ENCODE measurements at places on chromosomes 1 and 21.

GRCh38 chr1:23573574-23574182 is 14.4 kb upstream of the ID3 start:
- DNase-seq, result no peak

- no peak for DNase-seq
These were observed 496.8 kb upstream of the ZRANB2 start for GRCh38 chr1:71577451-71578131.

DNA sequence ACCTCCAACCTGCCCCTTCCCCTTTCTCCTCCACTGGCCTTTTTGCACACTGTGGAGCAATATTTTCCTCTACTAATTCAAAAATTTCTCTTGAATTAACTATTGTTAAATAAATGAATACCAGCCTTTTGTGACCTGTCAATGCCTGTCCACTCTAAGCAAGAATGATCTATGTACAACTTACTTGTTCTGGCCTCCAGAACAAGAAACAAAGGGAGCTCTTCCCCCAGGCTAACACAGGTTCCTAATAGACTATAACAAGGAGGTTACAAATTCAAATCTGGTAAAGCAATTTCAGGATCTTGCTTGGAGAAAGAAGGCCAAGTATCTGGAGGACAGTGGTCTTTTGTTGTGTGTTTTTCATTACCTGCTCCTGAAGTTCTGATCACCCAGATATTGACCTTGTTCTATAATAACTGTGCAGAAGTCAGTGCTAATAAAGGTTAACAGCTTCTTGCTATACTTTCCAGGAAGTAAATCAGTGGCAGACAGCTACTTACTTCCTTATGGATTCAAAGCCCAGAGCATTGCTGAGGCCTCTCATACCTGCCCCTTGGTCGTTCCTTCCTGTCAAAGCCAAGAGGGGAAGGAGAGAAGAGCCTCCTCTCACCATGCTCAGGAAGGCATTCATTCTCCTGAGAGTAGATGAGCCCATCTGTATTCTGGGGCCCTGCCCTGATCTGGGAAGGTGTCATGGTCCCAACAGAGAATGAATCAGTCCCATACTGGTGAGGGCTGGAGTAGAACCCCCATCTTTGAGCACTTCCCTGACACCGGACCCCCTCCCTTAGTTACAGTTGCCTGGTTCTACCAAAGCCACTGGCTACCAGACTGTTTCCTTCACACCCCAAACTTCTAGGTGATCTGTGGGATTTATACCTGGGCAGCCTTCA is 56.8 kb downstream of the DESI2 start:
- no peak for DNase-seq

DNA sequence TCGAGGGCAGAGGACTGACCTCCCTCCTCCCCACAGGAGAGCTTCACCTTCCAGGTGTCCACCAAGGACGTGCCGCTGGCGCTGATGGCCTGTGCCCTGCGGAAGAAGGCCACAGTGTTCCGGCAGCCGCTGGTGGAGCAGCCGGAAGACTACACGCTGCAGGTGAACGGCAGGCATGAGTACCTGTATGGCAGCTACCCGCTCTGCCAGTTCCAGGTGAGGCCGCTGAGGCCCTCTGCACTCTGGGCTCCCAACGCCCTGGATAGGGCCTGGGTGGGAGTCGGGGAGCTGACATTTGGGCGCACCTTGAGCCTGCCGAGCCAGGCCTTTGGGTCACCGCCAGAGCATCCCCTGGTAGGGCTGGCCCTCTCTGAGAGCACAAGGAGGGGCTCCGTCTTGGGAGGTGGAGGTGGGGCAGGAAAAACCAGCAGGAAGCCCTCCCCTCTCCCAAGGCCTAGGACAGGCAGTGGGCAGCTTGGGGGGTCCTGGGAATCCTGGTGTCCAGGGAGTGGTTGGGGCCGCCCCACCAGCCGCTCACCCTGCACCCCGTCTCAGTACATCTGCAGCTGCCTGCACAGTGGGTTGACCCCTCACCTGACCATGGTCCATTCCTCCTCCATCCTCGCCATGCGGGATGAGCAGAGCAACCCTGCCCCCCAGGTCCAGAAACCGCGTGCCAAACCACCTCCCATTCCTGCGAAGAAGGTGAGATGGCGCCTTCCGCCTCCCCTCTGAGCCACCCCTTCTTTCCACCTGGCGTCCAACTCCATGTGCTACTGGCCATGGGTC is 65.1 kb downstream of the PIK3CD start:
- no peak for DNase-seq

DNA sequence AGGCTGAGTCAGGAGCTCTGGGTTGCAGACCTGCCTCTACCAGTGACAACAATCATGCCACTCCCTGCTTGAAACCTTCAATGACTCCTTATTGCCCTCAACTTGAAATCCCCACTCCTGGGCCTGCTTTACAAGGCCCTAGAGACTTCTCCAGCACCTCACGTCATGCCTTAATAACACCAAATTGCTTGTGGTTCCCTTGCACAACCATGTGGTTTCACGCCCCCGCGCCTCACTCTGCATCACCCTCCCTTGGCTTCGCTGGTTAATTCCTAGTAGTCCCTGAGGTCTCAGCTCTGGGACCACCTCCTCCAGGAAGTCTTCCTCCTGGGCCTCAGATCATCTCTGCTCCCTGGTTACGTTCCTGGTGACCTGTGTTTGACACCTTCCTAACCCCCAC is 33.0 kb downstream of the EPHA2 start:
- DNase-seq, result peak; percentile 43

DNA sequence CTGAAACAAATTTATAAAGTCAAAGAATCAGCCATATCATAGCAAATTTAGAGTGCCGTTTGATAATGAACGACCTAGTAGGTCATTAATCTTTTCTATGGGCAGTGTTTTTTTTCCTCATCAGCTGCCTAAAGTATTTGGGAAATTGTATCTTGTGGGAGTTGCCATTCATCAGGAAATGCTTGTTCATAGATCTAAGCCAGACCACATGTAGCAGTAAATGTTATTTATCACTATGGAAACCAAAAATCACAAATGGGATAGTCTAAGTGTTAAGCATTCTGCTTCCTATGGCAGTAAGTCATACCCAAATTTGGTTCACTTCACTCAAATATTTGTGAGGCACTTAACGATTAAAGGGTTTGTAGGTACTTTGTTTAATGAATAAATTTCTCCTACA is 52.9 kb downstream of the LRRC8D start:
- no peak for DNase-seq

- DNase-seq, result no peak
These were observed 42.3 kb upstream of the KCNK2 start for GRCh38 chr1:215040190-215040589.

DNA sequence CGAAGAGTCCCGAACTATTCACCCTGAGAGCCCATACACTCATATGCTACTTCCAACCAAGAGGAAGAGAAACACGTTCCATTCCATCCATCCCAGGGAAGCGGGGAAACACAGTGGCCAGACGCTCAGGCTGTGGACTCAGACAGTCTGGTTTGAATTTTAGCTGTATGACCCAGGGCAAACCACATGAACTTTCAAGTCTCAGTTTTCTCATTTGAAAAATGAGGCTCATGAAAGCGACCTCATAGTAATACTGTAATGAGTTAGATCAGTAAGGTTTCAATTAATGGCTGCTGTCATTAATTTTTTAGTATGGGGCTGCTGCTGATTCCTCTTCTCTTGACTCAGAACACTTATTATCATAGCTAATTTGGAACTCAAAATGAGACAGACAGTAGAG is 1.5 kb downstream of the FCRL4 start:
- DNase-seq, result no peak

DNA sequence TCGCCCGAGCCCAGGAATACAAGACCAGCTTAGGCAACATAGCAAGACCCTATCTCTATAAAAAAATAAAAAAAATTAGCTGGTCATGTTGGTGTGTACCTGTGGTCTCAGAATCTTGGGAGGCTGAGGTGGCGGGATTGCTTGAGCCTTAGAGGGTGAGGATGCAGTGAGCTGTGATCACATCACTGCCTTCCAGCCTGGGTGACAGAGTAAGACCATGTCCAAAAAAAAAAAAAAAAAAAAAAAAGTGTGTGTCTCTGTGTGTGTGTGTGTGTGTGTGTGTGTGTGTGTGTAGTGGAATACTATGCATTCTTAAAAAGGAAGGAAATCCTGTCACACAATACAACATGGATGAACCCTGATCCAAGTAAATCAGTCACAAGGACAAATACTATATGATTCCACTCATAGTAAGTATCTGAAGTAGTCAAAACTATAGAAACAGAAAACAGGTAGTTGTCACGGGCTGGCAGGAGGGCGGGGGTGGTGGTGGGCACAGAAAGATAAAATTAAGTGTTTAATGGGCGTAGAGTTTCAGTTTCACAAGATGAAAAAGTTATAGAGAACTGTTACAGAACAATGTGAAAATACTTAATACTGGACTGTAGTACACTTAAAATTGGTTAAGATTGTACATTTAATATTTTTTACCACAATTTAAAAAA is 47.8 kb downstream of the SELENOF start:
- DNase-seq, result no peak

DNA sequence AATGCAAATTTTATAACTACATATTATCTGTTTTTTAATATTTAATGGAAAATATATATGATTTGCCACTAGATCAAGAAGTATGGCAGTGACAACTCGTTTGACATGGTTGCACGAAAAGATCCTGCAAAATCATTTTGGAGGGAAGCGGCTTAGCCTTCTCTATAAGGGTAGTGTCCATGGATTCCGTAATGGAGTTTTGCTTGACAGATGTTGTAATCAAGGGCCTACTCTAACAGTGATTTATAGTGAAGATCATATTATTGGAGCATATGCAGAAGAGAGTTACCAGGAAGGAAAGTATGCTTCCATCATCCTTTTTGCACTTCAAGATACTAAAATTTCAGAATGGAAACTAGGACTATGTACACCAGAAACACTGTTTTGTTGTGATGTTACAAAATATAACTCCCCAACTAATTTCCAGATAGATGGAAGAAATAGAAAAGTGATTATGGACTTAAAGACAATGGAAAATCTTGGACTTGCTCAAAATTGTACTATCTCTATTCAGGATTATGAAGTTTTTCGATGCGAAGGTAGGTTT is 556 bp downstream of the IFI44 start:
- no peak for DNase-seq

GRCh38 chr21:26110715-26111114 is 59.9 kb downstream of the APP start:
- no peak for DNase-seq

- no peak for DNase-seq
These were observed 180.7 kb downstream of the KAZN start for GRCh38 chr1:14778898-14779865.

GRCh38 chr1:243713470-243714186 is 136.4 kb downstream of the AKT3 start:
- DNase-seq, result no peak
